ENCODE measurements at places on chromosomes 6 and 20.

DNA sequence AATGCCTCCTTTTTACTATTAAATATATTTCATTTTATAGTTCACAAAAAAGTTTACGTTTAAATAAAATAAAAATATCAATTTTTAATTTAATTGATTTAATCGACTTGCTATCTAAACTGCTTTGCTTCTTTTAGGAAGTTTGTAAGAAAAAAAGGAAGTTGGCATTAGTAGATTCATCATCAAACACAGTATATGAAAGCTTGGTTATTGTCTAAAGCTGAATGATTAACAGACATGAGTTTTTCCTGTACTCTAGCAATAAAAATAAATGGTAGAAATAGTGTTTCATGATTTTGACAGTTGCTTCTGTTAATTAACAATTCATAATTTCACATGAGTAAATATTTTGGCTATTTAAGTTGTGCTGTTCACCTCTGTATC is 1285.5 kb upstream of the GJE1 start:
- no peak for DNase-seq

- DNase-seq, result no peak
These were observed 58.1 kb downstream of the L3MBTL3 start for GRCh38 chr6:130076512-130076911.

- DNase-seq, result no peak
These were observed 833.8 kb upstream of the CITED2 start for GRCh38 chr6:140208286-140208685.

DNA sequence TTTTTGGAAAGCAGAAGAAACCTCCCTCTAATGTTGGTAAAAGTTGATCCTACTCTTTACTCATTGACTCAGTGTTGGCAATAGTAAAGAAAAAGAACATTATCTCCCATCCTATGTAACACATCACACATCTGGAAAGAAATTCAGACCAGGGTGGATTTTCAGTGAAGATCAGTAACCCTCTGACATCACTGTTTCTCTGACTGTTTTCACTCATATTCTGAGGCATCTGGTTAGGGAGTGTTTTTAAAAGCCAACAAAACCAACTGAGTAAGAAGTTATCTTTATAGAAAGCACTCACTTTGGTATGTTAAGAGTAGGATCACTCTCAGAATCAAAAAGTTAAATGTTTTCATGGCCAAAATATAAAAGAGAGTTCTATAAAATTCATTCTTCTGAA is 143.6 kb downstream of the DST start:
- DNase-seq, result no peak

DNA sequence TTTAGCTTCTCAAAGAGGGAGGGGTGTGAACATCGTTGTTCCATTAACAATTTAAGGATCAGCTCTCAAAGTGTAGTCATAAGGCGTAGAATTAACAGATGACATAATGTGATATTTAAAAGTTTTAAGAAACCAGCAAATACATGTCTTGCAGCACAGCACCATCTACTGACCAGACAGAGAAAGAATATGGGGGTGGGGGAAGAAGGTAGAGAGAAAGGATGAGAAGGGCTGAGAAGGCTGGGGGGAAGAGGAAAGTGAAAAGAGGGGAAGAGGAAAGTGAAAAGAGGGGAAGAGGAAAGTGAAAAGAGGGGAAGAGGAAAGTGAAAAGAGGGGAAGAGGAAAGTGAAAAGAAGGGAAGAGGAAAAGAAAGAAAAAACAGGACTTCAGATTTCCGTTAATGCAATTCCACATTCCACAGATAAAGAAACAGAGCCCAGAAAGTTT is 80.9 kb downstream of the HAO1 start:
- no peak for DNase-seq

DNA sequence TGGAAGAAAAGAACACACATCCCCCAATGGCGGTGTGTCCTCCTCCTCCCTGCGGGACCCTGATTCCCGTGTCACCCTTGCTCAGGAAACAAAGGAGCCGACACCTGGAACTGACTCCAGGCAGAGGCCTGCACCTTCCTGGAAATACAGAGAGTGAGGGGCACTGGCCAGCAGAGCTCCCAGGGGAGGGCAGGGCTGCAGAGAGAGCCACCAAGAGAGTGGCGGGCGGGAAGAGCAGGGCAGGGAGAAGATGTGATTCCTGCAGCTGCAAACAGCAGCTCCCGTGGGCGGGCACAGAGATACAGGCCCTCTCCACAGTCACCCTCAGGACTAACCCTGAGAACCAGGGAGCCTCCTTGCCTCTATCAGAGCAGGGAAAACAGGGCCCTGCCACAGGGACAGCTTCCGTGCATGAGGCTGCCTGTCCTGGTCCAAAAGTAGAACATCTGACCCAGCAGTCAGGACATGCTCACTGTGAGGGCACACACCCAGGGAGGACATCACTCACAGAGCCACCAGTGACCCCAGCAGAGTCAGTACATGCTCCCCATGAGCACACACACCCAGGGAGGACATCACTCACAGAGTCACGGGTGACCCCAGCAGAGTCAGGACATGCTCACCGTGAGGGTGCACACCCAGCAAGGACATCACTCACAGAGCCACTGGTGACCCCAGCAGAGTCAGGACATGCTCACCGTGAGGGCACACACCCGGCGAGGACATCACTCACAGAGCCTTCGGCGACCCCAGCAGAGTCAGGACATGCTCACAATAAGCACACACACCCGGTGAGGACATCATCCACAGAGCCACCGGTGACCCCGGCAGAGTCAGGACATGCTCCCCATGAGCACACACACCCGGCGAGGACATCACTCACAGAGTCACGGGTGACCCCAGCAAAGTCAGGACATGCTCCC is 193.1 kb downstream of the DLL1 start:
- DNase-seq, result no peak

- DNase-seq, result no peak
These were observed 27.4 kb downstream of the PMEPA1 start for GRCh38 chr20:57682184-57683101.

GRCh38 chr6:108968325-108969316 is 120.4 kb downstream of the ARMC2 start:
- DNase-seq, result no peak

- no peak for DNase-seq
These were observed 166.7 kb upstream of the LRFN2 start for GRCh38 chr6:40753675-40754448.

DNA sequence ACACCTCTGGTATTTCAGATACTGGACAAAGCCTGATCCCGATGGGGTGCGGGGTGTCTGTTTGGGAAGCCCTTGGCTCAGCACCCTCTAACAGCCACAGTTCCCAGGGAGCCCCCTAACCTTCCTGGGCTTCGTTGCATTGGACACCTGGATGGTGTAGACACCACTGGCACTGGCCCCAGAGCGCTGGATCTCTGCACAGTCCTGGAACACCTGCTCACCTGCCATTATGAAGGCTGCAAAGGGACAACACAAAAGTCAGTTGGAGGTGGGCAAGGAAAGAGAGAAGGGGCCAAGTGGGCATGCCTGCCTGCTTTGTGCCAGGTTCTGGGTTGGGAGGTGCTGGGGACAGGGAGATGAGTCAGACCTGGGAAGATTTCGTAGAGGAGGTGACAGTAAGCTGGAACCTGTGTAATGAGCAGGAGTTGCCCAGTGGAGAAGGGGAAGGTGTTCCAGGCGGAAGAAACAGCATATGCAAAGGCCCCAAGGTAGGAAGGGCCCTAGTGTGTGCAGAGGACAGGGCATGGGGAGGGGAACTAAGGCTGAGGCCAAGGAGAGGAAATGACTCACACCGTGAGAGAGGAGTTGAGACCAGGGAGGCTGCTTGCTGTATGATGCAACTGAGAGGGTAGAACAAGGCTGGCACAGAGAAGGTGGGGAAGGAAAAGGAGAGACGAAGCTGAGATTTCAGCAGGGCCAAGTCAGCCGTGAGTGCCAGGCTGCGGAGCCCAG is 34.9 kb downstream of the ANGPT4 start:
- DNase-seq, result no peak

- no peak for DNase-seq
These were observed 17.3 kb downstream of the STX7 start for GRCh38 chr6:132495604-132496079.

DNA sequence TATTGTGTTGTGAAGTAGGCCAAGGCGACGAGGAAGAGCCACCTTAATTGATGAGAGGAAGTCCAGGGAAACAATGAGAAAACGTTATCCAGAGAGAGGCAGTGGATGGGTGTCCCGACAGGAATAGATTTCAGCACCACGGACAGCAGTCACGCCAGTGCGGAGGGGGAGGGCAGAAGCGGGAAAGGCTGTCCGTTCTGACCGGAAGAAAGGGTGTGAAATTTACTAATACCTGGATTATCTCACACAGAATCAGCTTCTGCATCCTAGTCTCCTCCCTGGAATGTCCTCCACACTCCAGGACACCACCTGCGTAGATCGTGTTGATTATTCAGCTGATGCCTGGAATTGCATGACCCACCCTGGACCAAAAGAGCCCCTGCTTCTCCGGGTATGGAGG is 7.4 kb upstream of the BPIFA3 start:
- DNase-seq, result no peak

GRCh38 chr6:76867182-76867581 is 596.1 kb downstream of the HTR1B start:
- no peak for DNase-seq

DNA sequence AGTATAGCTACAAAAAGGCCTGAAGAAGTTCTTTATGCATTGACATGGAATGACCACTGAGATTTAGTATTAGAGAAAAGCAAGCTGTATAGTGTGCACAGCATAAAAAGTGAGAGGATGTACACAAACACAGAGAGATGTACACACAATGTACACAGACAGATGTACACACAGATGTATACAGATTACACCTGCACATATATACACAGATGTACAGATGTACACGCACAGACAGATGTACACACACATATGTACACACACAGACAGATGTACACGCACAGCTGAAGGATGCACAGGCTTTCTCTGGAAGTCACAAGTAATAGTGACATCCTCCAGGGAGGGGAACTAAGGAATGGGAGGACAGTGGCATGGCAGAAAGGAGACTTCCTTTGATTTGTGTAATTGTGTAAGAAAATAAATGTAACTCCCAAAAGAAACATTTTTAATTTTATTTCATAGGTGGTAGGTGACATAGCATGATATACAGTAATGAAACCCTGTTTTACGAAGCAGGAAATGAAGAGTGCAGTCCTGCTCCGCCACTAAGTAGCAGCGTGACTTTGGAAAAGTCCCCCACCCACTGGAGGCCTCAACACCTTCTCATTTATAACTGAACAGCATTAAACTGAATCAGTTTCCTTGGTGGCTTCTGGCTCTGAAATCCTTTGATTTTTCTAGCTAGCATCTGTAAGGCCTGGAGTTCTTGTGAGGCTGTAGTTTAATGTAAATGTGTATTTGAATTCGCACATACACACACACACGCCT is 14.1 kb downstream of the NFATC2 start:
- no peak for DNase-seq

DNA sequence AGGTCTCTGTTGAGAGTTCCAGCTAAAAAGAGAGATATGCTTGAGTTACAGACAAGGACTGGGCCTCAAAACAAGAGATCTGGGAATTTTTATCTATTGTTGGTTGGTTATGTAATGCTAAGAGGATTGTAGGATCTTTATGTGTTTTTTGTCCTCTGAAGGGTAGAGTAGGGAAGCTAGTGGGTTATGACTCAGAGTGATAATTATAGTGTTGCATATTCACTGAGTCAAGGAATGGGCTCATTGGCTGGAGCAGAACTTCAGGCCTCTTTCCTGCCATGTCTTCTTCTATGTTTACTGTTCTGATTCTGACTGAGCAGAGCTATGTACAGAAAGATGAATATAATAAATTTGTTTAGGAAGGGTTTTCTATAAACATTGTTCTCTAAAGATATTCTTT is 66.1 kb upstream of the NOX3 start:
- no peak for DNase-seq

DNA sequence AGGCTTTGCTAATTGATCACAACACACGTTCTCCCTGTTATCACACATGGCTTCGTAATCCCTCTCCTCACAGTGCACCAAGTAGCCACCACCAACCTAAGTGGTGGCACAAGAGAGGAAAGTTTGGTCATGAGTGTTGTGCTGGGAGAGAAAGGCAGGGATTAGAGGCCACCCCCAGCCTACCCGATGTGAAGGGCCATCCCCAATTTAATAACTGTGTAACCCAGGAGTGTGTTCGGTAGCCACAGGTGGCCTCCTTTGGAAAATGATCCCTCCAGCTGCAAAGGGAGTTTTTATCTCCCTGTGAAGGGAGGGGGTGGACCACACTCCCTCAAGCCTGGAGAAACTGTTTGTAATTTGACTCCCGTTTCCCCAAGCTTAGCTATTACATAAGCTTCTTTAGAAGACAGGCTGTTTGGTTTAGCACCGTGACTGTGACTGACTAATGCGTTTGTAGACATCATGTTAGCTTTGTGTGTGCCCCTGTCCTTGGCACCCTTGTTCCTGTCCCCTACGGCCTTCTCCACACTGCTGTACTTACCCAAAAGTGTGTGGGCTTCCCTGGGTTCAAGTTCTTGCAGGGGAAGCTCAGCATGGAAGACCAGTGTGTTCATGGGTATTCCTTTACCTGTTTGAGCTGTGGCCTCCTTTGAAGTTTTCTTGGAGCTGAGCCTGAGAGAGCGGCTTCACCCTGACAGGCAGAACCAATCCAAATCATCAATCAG is 20.6 kb downstream of the PPP1R16B start:
- no peak for DNase-seq

DNA sequence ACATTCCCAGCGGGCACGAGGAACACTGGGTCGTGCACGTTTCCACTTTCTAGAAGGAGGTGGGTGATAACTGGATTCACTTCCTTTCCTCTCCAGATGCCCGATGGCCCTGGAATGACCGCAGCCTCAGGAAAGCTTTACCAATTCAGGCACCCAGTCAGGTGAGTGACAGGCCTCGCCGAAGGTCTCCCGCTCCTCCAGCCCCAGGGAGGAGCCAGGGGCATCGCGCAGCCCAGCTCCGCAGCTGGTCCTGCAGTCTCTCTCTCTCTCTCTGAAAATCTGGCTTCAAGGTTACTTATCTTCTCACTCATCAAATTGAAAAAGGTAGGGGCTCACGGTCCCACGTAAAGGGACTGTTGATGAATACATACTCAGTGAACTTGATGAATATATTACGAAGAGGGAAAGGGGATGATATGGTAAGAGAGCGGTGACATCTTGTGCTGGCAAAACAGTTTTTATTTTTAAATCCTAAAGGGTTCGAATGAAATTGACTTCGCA is 891 bp downstream of the RIPPLY2 start:
- DNase-seq, result no peak

- DNase-seq, result no peak
These were observed 91.9 kb downstream of the TCP11 start for GRCh38 chr6:35049156-35049735.

DNA sequence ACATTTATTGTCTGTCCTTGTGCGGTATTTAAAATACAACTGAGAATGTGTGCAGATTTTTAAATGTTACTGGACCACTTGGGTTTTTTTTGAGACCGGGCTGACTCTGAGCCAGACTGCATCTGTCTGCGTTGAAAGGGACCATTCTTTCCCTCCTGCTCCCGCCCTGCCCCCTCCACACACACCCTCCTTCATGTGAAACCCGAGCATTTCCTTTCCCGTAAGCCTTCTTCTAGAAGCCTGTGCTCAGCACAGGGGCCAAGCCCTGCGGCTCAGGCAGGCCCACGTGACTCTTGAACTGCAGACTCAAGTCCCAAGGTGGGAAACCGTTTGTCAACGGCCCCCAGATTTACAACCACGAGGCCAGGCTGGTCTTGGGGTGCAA is 82.7 kb upstream of the FOXC1 start:
- DNase-seq, result no peak

GRCh38 chr6:43900916-43901732 is 131.1 kb downstream of the VEGFA start:
- no peak for DNase-seq
